ENCODE measurements at places on chromosomes 1 and 21. TPM values are rescaled to one million over a fixed set of nuclear protein-coding genes. Genes with fewer than 3 reads are reported as not detected.
A peak's percentile ranks its signal among the peaks of the same experiment; 100 is the strongest.

- H3K27ac ChIP-seq = peak overlapping the region; percentile 74
- H3K27me3 ChIP-seq = peaks cover 16% of the 10 kb centered on the region
- H3K36me3 ChIP-seq = no peaks in the 10 kb centered on the region
- H3K4me3 ChIP-seq = peak overlapping the region; percentile 41
- H3K4me1 ChIP-seq = peaks cover 25% of the 10 kb centered on the region
Observed at GRCh38 chr1:10943991-10944730, 68.3 kb upstream of the TARDBP start.

DNA sequence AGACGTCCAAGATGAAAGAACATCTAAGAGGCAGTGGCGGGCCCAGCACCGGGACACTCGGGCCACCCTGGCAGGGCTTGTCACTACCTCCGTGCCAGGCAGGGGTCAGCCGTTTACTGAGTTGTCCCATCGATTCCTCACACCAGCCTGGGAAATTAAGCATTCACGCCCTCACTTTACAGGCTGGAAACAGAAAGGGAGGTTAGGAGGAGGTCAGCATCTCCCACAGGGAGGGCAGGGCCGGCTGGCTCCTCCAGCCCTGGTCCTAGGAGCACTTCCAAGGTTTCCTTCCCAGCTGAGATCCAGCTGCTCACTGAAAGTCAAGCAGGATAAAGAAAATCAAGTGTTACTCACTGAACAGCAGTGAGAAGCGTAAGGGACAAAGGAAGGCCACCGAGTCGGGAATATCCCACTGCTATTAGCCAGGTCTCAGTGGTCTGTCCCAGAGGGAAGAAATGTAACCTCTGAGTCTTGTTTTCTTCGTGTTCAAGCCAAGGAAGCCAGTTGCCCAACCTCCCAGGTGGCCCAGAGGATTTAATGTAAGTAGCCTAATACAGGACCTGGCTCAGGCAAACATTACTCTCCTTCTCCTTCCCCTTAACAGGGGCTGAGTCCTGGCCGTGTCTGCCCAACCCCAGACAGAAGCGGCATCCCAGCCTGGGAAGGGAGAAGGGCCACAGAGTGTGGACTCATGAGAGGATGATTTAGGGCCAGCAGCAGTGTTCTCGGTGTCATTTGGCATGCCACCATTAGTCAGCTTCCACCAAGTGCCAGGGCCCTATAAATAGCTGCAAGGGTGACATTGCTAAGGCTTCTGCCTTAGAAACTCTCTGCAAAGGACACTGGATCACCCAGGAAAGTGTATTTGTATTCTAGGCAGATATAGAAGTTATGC, 203.1 kb upstream of the GALNT2 start:
- no peak overlapping the region for H3K4me3 ChIP-seq
- peaks cover 22% of the 10 kb centered on the region for H3K4me1 ChIP-seq
- H3K27me3 ChIP-seq = peaks cover 14% of the 10 kb centered on the region
- DNase-seq = no peak

GRCh38 chr1:113293256-113293626, 97.1 kb upstream of the MAGI3 start:
- H3K36me3 ChIP-seq = no peaks in the 10 kb centered on the region
- H3K27me3 ChIP-seq = no peaks in the 10 kb centered on the region
- no peak for DNase-seq
- no peak overlapping the region for H3K27ac ChIP-seq
- H3K4me1 ChIP-seq = no peaks in the 10 kb centered on the region

GRCh38 chr1:48227165-48228013, 4.9 kb downstream of the SLC5A9 start:
- no peak overlapping the region for H3K27ac ChIP-seq
- peaks cover 4% of the 10 kb centered on the region for H3K4me1 ChIP-seq
- no peak for DNase-seq
- H3K27me3 ChIP-seq = peaks cover 16% of the 10 kb centered on the region

Gene TNNI3K
- 0.69 TPM for total RNA-seq

Gene BTBD19
- total RNA-seq = 10.3 TPM

DNA sequence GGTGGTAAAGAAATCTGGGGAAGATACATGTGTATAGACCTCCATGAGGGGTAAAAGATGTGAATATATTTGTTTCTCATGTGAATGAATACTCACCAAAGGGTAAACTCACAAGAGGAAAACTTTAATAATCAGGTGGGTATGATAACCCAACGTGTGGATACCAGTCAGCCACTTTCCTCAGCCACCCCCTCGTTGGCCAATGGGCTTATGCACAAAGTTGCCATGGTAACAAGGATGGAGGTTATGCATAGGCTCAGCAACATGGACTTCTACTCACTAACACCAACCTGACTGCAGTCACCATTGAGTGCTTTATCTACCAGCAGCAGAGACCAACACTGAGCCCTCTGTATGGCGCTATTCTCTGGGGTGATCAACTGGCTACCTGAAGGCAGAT, 424.4 kb downstream of the DUSP10 start:
- DNase-seq = no peak
- peaks cover 8% of the 10 kb centered on the region for H3K27me3 ChIP-seq
- no peaks in the 10 kb centered on the region for H3K4me1 ChIP-seq

DNA sequence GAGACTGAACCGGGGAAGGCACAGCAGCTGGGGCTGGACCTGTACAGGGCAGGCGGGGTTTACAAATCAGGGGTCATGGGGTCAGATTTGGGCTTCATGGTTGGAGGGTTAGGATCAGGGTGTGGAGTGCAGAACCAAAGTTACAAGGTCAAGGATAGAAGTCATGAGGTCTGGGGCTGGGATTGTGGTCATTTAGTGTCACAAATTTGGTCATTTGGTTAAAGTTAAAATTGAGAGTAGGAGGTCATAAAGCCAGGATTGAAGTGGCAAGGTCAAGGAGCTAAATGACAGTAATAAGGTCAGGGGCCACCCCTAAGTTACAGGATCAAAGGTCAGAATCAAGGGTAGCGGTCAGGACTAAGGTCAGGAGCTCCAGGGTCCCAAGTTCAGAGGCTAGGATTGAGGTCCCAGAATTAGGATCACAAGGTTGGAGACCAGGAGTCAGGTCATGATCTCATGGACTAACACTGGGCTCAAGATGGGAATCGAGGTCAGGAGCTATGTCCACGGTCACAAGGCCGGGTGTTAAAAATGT, 20.4 kb downstream of the SERINC2 start:
- peak overlapping the region; percentile 46 for H3K27ac ChIP-seq
- no peaks in the 10 kb centered on the region for H3K27me3 ChIP-seq
- DNase-seq = no peak
- no peak overlapping the region for H3K4me3 ChIP-seq
- H3K4me1 ChIP-seq = peaks cover 4% of the 10 kb centered on the region

DNA sequence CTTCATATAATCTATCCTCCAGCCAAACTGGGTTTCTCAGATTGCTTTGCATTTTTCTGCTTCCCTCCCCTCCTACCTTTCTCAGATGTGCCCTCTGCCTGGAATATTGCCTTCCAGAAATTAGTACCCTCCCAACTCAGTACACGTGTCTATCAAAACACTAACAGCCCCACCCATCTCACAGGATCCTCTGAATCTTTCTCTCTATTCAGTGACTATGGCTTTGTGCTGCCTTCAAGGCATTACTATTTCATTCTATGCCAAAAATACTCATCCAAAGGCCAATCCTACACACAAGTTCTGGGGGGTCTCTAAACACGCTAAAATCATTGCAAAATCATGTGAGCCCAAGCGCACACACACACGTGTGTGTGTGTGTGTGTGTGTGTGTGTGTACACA, 58.4 kb downstream of the ZNF281 start:
- no peak overlapping the region for H3K27ac ChIP-seq
- no peaks in the 10 kb centered on the region for H3K27me3 ChIP-seq
- H3K4me3 ChIP-seq = no peak overlapping the region
- H3K4me1 ChIP-seq = peaks cover 8% of the 10 kb centered on the region
- DNase-seq = no peak

GRCh38 chr1:223815865-223816264, 29.9 kb downstream of the TP53BP2 start:
- peaks cover 20% of the 10 kb centered on the region for H3K4me1 ChIP-seq
- H3K27ac ChIP-seq = peak overlapping the region; percentile 37
- H3K36me3 ChIP-seq = peaks cover 36% of the 10 kb centered on the region

DNA sequence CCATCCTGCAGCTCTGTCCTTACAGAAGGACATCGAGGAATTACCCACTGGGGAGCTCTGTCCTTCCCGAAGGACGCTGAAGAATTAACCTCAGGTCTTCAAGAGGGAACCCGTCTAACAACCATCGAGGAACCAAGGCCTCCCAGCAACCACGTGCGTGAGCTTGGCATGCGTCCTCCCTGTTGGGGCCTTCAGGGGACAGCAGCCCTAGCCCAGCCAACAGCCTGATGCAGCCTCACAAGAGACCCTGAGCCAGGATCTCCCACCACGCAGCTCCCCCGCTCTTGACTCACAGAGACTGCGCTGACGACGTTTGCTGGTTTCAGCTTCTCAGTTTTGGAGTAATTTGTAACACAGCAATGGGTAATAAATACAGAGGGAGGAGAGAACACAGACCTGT, 19.6 kb upstream of the AGPAT3 start:
- H3K4me3 ChIP-seq = no peak overlapping the region
- no peaks in the 10 kb centered on the region for H3K27me3 ChIP-seq
- no peak for DNase-seq
- H3K27ac ChIP-seq = no peak overlapping the region

Gene CD1D
- total RNA-seq = 0.24 TPM

- H3K4me1 ChIP-seq = peaks cover 11% of the 10 kb centered on the region
- no peak overlapping the region for H3K27ac ChIP-seq
- DNase-seq = no peak
- H3K4me3 ChIP-seq = no peak overlapping the region
Observed at GRCh38 chr1:162823771-162824525, 33.4 kb downstream of the HSD17B7 start.

DNA sequence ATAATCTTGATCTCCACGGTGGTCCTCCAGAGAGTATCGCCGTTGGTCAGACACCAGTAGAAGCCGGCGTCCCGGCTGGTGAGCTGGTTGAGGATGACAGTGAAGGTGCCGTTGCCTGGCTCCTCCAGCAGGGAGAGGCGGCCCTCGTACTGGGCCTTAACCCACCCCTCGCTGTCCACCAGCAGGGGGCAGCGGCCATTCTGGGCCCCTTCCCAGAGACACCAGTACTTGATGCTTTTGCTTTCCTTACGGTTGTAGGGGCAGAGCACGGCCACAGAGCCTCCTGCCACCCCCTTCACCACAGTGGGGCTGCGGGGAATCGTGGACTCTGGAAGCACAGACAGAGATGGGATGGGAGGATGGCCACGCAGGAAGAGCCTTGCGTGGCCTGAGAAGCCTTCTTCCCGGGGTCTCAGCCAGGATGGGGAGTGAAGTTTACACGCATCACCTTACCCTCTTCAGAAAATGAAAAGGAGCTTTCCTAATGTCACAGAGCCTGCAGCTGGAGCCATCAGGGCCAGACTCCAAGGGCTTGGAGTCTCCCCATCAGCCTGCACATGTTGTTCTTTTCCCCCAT, 10.7 kb downstream of the PIGR start:
- DNase-seq = no peak
- no peak overlapping the region for H3K4me3 ChIP-seq
- H3K27ac ChIP-seq = no peak overlapping the region

Gene ROR1
- 32.0 TPM for total RNA-seq
